RWPE2 (cell line): ENCODE measurements at places on chromosomes 3 and 15.

GRCh38 chr3:62101488-62101887 is 271.9 kb downstream of the FEZF2 start:
- no peak for DNase-seq

DNA sequence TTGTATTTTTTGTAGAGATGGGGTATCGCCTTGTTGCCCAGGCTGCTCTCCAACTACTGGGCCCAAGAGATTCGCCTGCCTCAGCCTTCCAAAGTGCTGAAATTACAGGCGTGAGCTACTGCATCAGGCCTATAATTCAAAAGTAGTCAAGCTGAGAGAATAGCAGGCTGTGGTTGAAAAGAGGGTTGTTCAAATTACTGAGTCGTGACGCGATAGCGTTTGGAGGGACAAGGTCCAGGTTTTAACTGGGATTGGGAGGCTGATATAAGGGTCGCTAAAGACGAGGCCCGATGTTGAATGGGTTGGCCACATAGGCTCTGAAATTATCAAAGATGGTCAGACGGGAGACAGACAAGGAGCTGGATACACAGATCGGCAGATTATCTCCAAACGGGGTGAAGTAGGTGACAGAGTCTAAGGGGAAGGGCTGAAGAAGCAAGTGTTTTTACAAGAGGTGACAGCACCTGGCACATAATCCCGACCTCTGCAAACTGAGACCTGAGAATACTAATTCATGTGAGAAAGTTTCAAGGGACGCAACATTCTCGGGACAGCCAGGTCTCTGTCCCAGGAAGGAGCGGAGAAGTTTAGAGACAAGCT is 759 bp upstream of the ARID3B start:
- no peak for DNase-seq

GRCh38 chr3:62281726-62282125 is 91.6 kb downstream of the FEZF2 start:
- no peak for DNase-seq

- no peak for DNase-seq
These were observed 161.6 kb upstream of the LRRC3B start for GRCh38 chr3:26460985-26461384.

DNA sequence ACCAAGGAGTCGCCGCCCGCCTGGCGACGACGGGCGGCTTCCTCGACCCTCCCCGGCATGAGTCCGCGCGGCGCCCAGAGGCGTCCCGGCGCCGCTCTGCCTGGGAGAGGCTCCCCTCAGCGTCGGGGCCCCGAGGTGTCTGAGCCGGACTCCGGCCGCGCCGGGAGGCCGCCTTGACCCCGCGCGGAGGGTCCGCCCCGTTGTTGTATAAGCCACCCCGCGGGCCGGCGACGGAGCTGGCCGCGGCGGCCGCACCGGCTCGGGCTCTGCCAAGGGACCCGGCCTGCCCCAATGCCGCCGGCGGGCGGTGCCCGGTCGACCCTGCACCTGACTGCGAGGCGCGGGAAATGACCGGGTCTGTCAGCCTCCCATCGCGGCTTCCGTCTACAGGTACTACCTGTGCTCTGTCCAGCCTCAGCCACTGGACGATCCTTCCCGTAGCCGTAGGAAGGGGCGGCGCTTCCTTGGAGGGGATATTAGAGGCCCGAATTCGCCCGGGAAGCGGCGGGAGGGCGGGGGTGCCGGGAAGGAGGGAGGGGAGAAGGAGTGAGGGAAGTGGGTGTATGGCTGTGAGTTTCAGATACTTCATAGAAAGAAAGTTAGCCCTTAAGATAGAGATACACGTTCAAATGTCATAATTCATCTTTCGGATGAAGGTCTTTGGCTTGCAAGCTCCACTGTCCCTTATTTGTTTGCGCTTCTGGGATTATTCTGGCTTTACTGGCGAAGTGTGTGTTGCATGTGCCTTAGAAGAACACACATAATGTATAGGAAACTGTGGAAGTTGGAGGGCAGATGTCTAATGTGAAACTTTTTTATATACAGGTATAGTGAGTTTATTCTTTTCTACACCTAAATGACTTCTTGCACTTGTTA is 620 bp downstream of the ABHD5 start:
- peak; percentile 86 for DNase-seq

DNA sequence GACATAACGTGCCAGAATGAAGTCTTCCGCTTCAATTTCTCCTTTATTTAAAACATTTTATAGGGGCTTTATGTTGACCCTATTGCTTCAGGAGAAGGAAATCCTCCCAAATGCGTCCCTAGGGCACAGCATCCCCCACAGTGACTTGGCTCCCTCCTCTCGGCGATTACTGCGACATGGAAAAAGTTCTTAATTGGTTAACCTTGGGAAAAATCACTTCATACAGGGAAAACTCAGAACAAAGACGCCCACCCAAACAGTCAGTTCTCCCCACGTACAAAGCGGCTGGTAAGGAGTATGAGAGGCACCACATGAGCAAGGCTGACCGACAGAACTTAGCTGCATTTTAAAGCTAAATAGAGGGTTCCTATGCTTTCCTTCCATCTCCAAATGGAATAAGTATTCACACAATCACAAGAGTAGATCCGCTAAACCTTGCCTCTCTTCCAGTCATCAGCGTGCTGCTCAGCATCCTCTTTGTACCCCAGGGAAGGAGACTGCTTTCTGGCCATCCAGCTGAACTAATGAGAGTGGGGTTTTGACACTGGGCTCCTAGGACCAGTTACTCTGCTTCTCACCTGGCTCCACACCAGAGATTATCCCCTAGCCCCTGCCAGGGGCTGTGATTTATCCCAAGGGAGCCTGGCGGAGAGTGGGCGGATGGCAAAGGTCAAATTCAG is 415.3 kb upstream of the WNT5A start:
- DNase-seq: no peak

GRCh38 chr3:102531686-102532085 is 96.9 kb downstream of the ZPLD1 start:
- DNase-seq: no peak
